ENCODE measurements at places on chromosomes 2 and 18.

- DNase-seq: no peak
These were observed 49.7 kb upstream of the TFCP2L1 start for GRCh38 chr2:121334581-121335293.

- DNase-seq: no peak
These were observed 19.5 kb upstream of the WIPF1 start for GRCh38 chr2:174617120-174617519.

DNA sequence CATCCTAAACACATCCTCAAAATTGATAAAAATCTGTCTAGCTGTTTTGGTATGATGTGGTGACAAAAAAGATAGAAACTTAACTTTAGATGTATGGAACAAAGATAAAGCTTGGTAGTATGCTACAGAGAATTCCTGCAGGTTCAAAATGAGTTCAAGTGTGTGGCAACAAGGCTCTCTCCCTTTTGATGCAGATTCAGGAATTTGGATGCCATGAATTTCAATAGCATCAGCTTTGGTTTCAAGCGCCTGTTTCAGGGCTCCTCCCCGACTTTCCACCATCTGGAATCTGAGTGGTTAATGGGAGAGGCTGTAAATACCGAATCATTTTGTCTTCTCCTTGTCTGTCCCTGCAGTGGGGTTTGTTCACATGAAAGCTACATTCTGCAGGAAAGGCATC is 180.6 kb downstream of the MTX2 start:
- no peak for DNase-seq

- no peak for DNase-seq
These were observed 48.9 kb upstream of the SH3RF3 start for GRCh38 chr2:109080109-109080508.

DNA sequence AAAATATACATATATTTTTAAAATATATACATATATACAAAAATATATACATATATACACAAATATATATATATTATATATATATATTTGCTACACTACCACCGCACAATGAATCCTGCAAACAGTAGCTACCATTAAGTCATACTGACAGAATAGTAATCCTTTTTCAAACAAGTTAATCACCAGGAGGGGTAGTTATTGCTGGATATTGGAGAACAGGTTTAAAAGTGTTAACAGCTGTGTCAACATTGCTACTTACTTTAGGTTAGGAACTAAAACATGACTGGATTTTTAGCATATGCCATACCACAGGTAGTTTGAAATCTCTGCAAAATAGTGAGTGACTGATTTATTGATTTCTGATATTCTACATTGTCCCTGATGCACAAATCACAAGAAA is 529.1 kb upstream of the CDH7 start:
- DNase-seq: no peak

DNA sequence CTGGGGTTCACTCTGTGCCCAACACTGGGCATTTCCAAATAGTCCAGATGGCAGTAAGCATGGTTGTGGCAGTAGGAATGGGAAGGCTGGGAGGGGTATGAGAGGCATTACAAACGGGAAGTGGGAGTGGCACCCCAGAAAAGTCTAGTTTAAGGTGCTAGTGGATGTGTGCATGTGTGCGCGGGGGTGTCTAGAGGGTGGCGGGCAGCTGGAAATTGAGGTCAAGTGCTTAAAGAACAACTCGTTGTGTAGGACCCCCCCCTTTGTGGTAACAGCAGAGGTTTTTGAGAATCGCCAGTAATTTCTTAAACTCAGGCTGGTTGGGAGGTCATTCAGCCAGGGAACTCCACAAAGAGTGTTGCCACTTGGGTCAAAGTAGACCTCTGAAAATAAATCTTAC is 69.9 kb downstream of the RHBDD1 start:
- no peak for DNase-seq

DNA sequence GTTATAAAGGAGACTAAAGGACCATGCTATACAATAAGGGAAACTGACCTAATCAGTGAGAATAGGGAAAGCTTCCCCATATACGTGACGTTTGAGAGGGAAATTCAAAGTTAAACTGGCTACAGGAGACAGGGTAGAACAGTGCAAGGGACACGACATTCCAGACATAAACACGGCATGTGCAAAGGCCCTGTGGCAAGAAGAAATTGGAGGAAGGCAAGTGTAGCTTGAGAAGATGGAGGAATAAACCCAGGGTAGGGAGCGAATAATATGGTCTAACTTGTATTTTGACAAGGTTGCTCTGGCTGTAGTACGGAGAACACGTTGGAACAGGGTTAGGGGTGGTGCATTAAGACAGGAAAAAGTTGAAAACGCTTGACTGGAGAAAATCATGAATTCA is 49.8 kb upstream of the RIOK3 start:
- DNase-seq: no peak

DNA sequence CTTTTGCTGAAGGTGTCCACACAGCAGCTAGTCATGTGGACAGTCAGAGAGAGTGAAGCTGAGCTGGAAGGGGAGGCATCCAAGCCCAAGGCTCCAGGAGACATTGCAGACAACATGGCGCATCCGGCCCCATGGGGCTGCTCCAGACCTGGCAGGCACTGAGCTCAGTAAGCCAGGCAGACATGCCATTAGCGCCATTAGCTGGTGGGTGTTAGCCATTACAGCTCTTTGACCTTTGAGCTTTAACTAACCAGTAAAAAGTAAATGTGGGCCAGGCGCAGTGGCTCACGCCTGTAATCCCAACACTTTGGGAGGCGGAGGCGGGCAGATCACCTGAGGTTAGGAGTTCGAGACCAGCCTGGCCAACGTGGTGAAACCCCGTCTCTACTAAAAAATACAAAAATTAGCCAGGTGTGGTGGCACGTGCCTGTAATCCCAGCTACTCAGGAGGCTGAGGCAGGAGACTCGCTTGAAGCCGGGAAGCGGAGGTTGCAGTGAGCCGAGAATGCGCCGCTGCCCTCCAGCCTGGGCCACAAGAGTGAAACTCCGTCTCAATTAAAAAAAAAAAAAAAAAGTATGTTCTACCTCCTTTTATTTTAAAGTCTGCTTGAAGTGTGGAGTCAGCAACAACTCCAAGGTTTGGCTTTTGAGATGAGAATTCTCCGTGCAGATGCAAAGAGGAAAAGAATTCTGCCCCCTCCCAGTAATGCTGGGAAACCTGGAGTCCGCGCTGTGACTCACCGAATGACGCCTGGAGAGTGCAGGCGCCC is 69.4 kb downstream of the TWSG1 start:
- DNase-seq: no peak

- no peak for DNase-seq
These were observed 7.0 kb downstream of the ASIC4 start for GRCh38 chr2:219521066-219521880.

DNA sequence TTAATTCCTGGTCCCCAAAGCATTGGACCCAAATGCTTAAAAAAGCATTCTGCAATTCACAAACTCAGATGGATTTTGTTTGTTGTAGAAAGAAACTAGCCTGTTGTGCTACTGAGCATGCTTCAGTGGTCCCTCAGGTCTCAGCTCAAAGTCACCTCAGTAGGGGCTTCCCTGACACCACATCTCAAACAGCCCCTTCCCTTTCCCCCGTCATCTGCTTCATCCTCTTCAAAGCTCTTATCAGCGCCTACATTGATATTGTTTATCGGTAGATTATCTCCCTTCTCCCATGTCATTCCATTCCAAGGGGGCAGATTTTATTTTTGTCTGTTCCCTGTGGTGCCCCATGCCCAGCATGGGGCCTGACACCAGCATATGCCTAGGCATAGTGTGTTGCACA is 172.9 kb downstream of the CELF4 start:
- no peak for DNase-seq

GRCh38 chr2:203603456-203604389 is 68.6 kb upstream of the RAPH1 start:
- no peak for DNase-seq

DNA sequence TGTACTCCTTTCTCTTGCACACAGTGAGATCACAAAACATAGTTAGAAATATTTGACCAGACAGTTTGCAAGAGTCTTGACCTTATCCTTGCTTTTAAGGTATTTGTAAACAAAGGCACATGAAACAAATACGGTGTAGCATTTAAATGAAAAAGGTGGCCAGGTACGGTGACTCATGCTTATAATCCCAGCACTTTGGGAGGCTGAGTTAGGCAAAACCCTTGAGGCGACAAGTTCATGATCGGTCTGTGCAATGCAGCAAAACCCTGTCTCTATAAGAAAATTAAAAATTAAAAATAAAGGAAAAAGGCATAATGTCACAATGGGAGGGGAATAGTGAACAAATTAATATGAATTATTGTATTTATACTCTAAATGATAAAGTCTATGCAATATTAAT is 109.5 kb upstream of the PIK3C3 start:
- DNase-seq: no peak

DNA sequence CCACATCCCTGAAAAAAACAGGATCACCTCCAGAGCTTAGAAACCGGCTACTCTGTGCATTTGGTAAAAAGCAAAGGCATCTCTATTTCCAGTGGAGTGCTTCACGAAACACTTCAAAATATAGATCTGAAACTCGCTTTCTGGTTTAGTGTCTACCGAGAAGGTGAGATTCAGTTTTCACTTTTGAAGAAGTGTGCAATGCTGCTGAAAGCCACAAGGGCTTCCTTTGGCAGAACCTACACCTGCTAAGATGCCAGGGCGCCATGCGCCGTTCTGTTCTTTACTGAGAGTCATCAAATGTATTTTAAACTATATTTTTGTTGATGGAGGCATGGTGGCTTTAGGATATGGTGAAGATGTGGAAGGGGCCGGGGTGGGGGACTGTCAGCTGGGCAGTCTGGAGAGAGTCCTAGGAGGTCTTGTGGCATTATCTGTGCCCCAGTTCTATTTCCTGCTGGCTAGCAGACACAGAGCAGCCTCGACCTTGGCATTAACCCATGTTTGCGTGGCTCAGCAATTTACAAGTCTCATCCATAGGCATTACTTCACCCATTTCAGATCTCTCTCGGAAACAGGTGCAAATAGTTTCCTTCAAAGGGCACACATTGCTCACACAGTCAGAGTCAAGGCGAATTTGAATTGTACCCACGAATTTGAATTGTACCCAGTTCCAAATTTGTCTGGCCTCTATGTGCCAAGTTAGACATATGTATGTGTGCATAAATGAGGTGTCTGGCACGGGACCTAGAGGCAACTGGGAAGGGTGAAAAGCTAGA is 46.7 kb upstream of the KCNF1 start:
- DNase-seq: no peak

GRCh38 chr18:56652802-56653201 is 1.6 kb downstream of the WDR7 start:
- no peak for DNase-seq

DNA sequence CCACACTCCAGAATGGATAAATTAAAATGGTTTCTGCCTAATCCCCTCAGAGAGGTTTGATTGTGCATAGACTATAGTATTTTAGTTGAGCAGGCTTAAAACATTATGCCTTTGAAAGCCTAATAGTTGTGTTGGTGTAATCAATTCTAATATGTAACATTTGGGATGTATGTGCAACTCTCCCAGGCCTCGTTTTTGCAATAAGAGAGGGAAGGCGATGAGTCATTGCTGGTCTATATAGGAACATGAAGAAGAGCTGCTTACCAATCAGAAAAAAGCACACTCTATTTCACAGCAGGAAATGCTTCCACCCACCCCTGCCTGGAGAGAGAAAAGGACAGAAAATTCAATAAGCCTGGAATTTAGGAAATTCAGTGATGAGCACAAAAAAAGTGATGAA is 1424.0 kb upstream of the PIK3C3 start:
- DNase-seq: no peak

DNA sequence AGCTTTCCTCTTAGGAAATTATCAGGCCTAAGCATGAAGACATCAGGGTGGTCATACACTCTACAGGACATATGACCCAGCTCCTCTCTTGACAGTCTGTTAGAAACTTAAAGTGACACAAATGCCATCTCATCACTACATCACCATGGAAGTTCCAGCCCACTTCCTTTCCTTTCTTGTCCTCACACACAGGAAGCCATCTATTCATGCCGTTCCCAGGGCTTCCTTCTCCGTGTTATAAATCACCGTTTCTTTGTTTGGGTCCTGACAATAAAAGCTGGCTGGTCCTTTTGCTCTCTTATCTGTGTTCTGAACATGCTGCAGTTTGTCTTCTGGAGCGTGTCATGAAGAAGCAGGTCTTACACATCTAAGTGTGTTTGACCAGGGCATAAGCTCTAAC is 692.1 kb upstream of the CELF4 start:
- no peak for DNase-seq

DNA sequence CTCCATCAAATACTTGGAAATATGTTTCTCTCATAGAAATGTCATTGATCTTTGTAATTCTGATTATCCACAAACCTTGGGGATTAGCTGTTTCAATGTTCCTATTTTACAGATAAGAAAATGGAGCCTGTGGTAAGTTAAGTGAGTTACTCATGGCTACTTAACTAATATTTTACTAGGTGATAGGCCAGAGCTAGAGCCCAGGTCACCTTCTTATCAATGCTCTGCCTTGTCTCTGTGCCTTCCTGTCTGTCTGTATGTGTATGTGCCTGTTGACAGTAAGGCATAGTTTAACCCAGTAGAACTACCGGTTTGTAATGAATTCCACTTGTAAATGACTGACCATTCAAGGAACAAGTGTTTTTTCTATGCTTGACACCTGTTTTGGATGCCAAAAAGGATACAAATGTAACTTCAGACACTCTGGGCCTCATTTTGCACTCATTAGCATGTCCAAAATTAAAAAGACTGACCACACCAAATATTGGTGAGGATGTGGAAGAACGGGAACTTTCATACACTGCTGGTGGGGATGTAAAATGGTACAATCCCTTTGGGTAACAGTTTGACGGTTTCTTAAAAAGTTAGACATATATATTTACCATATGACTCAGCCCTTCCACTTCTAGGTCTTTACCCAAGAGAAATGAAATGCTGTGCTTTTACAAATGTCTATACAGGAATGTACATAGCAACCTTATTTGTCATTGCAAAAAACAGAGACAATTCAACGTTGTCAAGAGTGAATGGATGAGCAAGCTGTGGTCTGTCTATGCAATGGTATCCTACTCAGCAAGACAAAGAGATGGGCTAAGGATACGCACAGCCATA is 19.6 kb upstream of the IL1A start:
- DNase-seq: no peak

DNA sequence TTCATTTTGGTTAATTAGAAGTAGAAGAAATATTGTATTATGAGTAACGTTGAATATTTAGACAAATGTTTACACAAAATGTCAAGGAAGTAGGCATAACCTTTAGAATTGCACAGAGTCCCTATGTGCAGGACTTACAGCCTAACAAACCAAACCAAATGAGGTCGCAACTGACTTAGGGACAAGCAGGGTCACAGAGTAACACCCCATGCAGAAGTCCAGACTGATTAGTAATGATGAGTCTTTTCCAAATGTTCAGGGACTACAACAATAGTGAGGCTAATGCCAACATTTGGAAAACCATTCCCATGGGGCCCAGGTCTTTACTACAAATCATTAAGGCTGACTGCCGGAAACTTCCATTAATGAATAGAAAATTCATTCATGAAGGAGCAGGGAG is 452.5 kb upstream of the CHAC2 start:
- no peak for DNase-seq

GRCh38 chr2:196284144-196284844 is 112.9 kb upstream of the STK17B start:
- no peak for DNase-seq
